ENCODE measurements at places on chromosomes 11 and 22.

GRCh38 chr11:118998822-118999221 lies 884 bp downstream of the CENATAC start:
- no peak for DNase-seq

GRCh38 chr11:7575841-7576725 lies 62.3 kb downstream of the PPFIBP2 start:
- peak; percentile 34 for DNase-seq

DNA sequence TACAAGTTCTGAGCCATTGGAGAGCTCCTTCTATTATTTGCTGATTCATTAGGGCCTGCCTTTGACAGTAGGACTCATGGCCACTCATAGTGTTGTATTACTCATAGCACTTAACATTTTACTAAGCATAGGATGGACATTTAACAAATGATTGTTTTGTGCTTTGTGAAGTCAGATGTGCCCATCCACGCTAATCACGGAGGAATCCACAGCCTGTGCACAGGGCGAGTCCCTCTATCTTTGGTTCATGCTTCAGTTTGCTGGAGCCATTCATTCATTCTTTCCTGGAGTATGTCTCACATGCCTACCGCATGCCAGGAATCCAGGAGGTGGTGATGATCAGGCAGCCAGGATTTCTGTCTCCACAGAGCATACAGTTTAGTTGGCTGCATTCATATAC lies 254.1 kb downstream of the NTM start:
- no peak for DNase-seq

GRCh38 chr11:103683576-103683975 lies 352.9 kb upstream of the DDI1 start:
- DNase-seq, result no peak

DNA sequence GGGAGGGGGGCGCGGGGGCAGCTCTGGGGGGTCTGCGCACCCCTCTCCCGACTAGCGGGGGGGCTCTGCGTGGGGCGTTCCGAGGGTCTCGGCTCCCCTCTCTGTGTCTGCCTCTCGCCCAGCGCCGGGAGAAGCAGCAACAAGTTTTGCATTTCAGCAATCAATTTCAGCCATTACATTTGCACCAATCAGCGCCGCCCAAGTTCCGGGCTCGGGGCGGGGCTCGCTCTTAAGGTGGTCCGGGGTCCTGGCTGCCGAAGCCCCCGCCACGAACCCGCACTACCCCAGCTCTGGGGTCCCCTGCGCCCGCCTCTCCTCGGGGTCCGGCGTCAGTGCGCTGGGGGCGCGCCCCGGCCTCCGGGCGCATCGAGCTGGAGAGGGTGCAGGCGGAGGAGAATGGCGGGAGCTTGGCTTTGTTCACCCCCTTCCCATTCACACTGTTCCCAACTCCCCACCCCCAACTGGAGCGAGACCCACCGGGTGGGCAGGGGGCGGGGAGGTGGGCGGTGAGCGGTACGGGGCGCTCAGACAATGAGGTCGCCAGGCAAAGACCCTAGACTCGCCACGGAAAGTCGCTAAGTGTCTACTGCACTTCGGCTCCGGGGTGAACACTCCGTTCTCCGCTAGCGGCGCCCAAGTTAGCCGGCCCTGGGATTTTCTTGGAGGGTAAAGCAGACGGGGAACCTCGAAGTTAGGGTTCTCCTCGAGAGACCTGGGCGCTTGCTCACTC lies at the start of gene MN1:
Gene MN1, minus strand, starts transcription at position 141 of the 730 bp plus-strand sequence. CDS start 1,213 bp downstream, outside the sequence.
- DNase-seq, result peak; percentile 70

DNA sequence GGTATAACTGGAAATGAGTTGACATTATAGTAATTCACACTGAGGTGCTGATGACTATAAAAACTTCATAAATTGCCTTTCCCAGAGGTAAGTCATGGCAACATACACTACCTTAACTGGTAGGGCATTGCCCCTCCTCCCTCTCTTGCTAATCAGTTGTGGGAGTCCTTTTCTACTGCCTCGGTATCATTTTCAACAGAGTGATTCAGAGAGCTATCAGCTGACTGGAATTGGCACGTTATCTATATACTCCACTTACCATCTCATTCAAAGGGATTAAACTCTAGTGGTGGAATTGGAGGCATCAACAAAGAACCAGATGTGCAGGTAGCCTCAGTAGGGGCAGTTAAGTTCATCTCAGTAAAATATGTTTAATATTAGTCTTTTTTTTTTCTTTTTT lies 8.0 kb upstream of the NUP160 start:
- DNase-seq, result no peak

DNA sequence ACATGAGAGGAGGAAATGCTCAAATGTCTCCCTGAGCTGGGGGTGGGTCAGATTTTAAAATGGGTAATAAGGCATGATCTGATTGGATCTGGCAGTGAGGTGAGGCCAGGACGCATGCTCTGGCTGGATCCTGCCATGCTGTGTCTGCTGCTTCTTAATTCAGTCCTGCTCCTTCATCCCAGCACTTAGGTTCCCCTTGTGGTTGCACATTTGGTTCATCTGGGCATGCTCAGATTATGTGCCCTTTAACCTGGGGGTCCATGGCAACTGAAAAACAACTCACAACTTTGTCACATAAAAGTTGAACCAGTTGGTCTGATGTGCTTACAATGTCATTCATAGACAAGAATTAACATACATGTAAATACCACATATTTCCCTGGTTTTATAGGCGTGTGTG lies 67.9 kb downstream of the PIWIL4 start:
- DNase-seq, result no peak

- DNase-seq, result peak; percentile 69
Observed at GRCh38 chr11:68383976-68384501, 71.6 kb downstream of the LRP5 start.

- no peak for DNase-seq
Observed at GRCh38 chr11:94310191-94310875, 6.0 kb downstream of the IZUMO1R start.

DNA sequence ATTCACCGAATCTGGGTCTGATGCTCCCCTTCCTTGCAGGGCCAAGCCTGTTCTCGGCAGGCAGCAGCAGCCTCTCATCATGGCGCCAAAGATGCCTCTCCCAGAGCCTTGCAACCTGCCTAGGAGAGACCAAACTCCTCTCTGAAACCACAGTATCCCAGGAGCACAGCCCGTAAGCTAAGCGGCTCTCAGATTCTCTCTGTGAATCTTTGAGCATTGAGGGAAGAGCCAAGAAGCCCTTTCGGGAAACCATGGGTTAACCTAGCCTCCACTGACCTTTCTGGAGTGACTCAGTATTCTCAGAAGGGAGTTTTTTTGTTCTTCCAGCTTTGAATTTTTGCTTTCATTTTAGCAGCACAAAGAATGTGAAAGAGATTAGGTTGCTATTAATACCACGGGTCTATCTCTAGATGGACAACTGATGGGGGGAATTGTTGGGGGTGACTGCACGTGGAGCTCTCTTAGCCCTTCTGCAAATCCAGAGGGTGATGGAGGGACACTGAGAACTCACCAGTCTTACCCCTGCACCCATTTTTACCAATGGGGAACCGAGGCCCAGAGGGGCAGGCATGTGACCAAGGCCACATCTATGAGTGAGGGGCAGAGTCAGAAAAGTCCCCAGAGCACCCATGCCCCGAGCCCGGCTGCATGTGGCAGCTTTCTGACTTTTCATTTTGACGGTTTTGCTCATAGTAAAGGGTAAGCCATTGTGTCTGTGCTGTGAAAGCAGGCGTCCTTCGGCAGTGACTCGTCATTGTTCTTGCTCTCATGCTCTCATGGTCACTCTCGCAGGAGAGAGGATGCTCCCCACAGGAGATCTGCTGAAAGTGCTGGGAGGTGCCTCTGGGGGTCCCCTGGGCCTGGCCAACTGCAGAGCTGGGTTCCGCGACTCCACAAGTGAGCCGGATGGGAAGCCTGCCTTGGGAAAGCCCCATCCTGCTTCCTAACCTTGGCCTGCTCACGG lies 36.0 kb downstream of the IRAG1 start:
- no peak for DNase-seq

- peak; percentile 96 for DNase-seq
Observed at GRCh38 chr11:108593214-108593922, at the start of gene EXPH5. EXPH5 (minus strand) TSS chr11:108593768; CDS start chr11:108593536, 232 bp downstream.

- no peak for DNase-seq
Observed at GRCh38 chr11:8071616-8072581, 9.1 kb upstream of the TUB start.

- DNase-seq, result peak; percentile 33
Observed at GRCh38 chr11:17386331-17387084, 2.0 kb downstream of the KCNJ11 start.

GRCh38 chr22:19962909-19963806 lies 21.5 kb upstream of the TXNRD2 start:
- no peak for DNase-seq

- no peak for DNase-seq
Observed at GRCh38 chr11:94450048-94450447, 43.6 kb downstream of the MRE11 start.

DNA sequence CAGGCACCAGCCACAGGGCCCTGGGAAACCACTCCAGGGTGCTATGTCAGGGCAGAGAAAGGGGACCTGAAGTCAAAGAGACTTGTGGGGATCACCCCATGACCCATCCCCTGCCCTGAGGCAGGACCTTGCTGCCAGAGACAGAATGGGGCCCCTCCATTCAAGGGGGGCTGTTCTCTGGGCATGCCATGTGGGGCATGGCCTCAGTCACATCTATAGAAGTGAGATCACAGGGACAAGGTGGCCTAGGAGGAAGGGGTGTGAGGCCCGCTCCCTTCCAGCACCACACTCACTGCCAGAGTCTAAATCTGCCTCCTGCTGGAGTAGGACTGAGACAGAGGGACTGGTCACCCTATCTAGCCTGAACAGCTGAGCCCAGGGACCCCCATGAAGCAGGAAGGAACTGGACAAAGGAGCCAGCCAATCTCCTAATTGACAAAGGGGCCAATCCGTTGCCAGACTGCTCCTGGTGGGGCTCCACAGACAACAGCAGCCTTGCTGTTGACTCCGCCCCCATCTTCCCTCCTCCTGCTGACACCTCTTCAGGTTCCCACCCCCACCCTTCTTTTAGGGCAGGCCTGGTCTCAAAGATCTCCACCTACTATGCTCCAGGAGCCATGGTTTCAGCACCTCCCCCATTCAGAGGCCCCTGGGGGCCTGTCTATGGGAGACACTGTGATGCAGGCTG lies 26.0 kb downstream of the NEAT1 start:
- no peak for DNase-seq

DNA sequence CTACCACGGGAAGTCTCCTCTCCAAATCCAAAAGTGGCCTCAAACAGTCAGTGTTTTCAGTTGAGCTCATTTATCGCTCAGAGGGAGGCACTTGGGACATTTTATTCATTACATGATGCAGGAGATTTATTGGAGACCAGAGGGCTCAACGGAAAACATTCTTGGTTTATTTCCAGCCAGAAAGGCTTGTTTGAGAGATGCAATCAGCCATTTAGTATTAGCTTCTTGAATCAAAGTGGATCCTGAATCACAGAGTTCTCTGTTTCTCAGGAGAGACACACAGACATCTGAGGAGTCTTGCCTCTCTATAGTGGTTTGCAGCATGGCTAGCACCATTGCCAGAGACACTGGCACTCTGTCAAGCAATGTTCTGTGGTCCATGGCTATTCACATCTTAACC lies 31.5 kb downstream of the CD44 start:
- DNase-seq, result no peak

GRCh38 chr11:1317993-1318392 lies 8.6 kb upstream of the TOLLIP start:
- DNase-seq, result no peak

DNA sequence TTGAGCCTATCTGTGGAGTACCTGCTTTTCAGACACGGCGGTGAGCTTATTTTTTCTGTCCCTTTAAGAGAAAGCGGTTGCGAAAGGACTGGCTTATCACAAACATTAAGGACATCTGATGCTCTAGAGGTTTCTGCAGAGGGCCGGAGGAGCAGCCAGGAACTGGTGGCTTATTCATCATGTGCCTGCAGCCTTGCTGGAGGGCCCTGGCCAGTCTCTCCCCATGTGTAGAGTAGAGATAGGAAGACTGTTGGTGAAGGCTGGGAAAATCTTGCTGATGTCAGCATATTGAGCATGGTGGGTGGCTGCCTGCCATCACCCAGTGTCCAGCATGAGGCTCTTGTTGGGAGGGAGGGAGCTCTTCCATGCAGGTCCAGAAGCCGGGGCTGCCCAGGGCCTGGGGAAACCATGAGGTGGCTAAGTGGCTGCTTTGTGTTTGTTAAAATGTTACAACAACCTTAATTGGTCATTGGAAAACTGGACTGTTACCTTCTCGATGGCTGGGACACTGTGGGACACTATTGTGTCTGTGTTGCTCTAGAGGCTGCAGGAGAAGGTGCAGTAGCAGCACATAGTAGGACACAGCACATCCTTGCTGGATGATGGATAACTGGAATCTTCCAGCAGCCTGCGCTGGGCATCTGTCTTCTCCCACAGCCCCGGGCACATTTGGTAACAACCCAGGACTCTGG lies 54.3 kb downstream of the TSPAN18 start:
- no peak for DNase-seq

DNA sequence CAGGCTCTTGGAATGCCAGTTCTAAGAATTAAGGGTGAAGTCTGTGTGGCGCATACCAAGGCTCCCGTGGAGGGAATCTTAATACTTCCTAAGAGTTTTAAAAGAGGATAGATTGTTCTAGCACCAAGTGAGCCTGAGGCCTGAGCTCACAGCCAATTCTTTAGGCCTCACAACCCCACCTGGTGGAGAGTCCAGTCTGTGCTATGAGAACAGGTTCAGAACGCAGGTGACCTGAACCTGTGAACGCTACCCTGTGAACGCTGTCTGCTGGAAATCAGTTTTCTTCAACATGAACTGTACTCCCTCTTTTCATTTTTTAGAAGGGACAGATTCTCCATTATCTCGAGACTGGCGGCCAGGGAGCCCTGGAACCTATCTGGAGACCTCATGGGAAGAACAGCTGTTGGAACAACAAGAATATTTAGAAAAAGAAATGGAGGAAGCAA lies 43.2 kb upstream of the DLAT start:
- DNase-seq, result peak; percentile 69

DNA sequence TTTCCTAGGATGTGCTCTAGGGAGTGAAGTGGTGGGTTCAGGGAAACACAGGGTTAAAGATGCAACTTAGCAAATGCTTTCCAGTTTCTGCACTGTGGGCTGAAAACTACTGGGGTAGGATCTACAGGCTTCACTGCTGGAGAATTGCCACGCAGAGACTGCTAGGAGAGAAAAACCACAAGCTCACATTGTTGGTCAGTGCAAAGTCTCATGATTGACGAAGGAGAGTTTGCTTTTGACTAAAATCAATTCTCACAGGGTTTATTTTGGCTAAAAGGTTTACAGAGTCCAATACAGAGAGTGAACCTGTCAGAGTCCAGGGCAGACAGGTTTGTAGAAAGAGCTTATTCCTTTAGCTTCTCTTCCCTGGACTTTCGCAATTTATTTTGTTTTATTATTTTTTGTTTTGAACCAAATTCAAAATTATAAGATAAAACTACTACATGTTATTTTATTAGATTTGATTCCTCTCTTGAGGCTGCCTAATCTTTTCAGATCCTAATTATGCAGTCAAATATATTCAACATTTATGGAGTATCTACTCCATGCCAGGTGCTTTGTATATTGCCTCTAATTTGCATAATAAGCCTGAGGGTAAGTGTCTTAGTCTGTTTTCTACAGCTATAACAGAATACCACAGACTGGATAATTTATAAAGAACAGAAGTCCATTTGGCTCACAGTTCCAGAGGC lies 64.7 kb downstream of the MTNR1B start:
- no peak for DNase-seq
